ENCODE measurements at places on chromosomes 1 and 21.

- DNase-seq = no peak
Measured at GRCh38 chr21:34558166-34558565, 46.2 kb upstream of the KCNE1 start.

- no peak for DNase-seq
Measured at GRCh38 chr1:82215056-82215852, 414.5 kb downstream of the ADGRL2 start.

GRCh38 chr21:43917515-43918384 is 52.7 kb downstream of the AGPAT3 start:
- DNase-seq = no peak

- DNase-seq = no peak
Measured at GRCh38 chr1:165753934-165754333, 14.7 kb downstream of the TMCO1 start.

DNA sequence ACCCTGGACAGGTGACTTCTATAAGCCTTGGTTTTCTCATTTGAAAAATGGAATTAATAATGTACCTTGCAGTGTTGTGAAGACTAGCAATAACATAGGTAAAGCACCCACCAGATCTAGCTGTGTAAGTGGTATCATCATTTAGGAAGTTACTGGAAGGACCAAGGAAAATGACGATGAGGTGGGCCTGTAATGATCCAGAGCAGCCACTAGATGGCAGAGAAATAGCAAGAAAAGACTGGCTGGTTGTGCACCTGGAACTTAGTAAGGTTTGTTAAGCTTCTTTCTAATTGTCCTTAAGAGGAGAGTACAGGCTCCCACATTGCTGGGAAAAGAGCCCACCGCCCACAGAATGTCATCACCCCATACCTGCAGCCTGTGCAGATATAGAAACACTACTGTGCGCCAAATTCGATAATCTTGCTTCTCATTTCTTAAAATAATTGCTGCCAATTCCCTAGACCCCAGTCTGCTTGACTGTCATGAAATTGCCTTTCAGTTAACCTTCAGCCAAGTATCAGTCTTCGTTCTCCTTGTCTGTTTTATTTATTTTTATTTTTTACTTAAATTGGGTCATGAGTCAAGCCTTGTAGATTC is 37.2 kb downstream of the WNT4 start:
- peak; percentile 64 for DNase-seq

- DNase-seq = no peak
Measured at GRCh38 chr1:163656095-163656759, 334.5 kb downstream of the NUF2 start.

- no peak for DNase-seq
Measured at GRCh38 chr1:3292051-3292722, 162.3 kb upstream of the ARHGEF16 start.

GRCh38 chr1:115539736-115540135 is 102.0 kb upstream of the VANGL1 start:
- no peak for DNase-seq

DNA sequence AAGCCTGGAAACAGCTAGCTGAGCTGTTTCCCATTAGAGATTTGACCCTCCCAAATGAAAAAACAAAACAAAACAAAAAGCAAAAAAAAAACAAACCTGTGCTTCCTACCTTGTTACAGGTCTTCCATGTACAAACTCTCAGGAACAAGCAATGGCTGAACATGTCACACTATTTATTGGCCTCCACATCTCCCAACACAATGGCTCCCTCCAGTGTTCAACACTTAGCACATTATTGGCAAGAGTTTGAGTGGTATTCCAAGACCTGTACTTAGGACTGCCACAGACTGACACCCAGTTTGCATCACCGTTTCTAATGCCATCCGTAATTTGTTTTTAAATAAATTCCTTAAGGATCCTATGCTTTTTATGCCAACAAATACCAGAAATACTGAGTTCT is 195.0 kb upstream of the OLFM3 start:
- DNase-seq = peak; percentile 35

GRCh38 chr1:233293556-233294446 is 1.7 kb downstream of the PCNX2 start:
- DNase-seq = no peak

- DNase-seq = no peak
Measured at GRCh38 chr1:205271745-205272144, 44.0 kb downstream of the TMCC2 start.

DNA sequence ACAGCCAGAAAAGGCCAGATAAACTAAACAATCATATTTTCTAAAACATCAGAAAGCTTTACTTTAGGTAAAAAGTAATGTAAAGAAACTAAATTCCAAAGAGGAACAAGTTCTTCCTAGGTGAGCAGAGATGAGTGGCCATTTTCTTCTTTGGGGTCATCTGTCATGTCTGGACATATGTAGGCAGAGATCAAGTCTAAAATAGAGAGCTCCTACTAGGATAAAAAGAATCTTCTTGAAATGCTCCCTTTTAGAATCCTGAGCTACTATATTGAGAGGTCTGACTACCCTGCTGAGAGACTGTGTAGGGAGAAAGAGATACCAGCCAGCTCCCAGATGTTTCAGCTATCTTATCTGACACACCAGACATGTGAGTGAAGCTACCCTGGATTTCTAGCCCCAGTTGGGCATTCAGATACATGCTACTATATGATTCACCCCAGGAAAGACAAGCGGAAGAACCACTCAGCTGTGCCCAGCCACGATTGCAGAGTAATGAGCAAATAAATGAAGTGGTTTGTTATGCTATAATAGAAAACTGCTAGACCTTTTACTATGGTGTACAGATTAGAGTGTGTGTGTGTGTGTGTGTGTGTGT is 80.1 kb downstream of the TTLL7 start:
- DNase-seq = no peak

GRCh38 chr1:4664606-4665005 is 10.2 kb downstream of the AJAP1 start:
- no peak for DNase-seq

DNA sequence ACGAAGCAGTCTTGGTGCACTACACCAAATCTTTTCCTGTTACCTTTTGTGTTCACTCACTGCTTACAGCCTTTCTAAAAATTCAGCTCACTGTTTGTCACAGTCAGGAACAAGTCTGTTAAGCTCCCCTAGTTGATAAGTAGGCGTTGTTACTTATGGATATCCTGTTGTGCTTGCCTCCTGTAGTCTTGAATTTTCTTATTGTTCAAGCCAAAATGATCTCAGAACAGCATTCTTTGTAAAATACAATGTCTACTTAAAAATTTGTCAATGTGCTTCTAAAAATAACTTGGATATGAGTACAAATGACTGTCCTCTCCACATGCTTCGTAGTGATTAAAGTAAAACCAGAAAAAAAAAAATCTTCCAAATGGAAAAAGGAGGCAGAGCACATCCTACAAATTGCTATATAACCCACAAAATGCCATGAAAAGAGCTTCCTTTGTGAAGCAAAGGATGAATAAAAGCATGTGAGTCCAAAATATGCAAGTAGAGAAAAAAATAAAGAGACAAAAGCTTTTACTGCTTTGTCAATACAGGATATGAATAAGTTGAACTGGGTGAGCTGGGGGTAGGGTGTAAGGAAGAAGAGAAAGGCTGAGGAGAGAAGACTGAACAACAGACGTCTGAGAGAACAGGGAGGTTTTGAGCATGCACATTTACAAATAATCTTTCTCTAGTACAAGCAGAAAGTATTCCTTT is 228.9 kb upstream of the ADGRL4 start:
- no peak for DNase-seq

DNA sequence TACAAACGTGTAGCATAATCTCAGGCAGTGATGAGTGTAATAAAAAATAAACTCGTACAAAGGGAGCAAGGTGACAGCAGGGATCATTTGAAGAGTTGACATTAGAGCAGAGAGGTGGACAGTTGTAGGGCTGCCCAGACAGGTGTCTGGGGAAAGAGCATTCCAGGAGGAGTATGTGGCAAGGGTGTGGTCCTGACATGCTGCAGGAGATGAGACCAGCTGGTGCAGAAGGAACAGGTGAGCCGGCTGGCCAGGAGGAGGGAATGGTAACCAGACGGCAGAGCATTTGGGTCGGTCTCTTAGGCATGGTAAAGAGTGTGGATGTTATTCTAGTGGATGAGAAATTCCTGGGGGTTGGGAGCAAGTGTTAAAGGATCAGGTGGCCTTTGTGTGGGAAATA is 306.3 kb downstream of the LMX1A start:
- DNase-seq = no peak

DNA sequence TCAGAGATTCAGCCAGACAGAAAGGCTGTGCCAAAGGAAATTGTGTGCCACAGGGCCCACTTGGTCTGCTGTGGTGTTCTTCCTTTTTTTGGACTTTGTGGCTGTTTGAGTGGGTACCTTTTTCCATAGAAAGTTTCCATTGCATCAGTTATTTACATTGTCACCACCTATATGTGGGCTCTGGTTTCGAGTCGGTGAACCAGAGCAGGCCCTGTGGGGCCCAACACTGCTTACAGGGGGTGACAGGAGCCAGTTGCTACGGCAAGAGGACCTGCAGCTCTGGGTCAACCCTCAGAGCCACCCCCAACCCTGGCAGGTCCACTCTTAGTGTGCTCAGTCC is 157.0 kb upstream of the EDN2 start:
- no peak for DNase-seq

- no peak for DNase-seq
Measured at GRCh38 chr1:113734357-113735055, 24.8 kb downstream of the PHTF1 start.

DNA sequence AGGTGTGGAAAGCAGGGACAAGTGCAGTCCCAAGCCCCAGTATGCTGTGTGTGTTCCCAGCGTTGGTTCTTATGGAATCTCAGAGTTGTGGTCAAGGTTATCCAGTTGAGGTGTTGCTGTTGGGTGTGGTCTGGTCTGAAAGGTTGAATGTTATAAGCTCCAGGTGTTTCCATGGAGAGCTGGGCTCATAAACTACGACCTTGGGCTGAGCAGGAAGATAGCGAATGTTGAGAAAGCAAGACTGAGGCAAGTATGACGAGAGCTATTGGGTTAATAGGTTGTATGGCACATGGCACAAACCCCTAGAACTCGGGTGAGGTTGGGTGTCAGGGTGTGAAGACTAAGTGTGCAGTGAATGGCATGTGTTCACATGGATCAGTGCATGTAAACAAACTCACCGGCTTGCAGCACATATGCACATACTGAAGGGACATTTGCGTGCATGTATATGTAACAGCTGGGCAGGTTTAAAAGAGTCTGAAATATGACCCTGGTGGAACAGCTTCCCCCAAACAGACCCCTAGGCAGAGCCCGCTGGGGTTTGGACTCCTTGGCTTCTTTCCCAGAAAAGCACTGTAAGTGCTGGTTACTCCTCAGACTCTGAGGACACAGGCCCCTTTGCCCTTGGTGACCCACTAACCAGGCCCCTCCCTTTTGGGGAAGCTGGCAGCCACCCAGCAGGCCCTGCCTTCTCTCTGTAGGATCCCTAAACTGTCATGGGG is 117.5 kb downstream of the NAV1 start:
- peak; percentile 62 for DNase-seq

- DNase-seq = no peak
Measured at GRCh38 chr1:177282976-177283375, 112.2 kb downstream of the BRINP2 start.

- DNase-seq = no peak
Measured at GRCh38 chr1:44798481-44799365, 1.5 kb upstream of the PLK3 start.

- no peak for DNase-seq
Measured at GRCh38 chr1:15005116-15005515, 148.4 kb upstream of the TMEM51 start.

Measured in SK-N-SH (cell line).